Panc1 (cell line): ENCODE measurements at places on chromosomes 2 and 18. TPM values are rescaled to one million over a fixed set of nuclear protein-coding genes. Genes with fewer than 3 reads are reported as not detected.

- H3K4me3 ChIP-seq: no peak overlapping the region
- no peaks in the 10 kb centered on the region for H3K36me3 ChIP-seq
- H3K27ac ChIP-seq: no peak overlapping the region
- DNase-seq: no peak
- H3K27me3 ChIP-seq: no peaks in the 10 kb centered on the region
Observed at GRCh38 chr2:61967262-61967661, 61.8 kb downstream of the COMMD1 start.

DNA sequence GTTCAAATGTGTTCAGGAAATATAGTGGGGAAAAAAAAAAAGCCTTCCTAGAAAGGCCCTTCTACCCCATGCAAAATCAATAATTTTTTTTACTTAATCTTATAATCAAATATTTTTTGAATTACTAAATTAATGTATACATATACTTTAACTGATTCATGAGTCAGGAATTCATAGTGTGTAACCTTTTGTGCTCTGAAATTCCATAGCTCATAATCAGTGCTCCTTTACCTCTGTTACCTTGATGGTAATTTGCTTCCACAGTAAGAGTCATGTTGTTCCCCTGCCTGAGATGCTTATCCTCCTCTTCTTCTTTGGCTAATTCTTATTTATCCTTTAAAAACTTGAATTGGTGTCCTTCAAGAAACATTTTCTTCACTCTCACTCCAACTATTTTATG, 414.2 kb downstream of the THSD7B start:
- no peaks in the 10 kb centered on the region for H3K36me3 ChIP-seq
- H3K4me1 ChIP-seq: 0 out of 2 replicates have a peak, but pooled peaks cover 2% of the 10 kb centered on the region
- no peaks in the 10 kb centered on the region for H3K27me3 ChIP-seq
- no peak overlapping the region for H3K4me3 ChIP-seq

DNA sequence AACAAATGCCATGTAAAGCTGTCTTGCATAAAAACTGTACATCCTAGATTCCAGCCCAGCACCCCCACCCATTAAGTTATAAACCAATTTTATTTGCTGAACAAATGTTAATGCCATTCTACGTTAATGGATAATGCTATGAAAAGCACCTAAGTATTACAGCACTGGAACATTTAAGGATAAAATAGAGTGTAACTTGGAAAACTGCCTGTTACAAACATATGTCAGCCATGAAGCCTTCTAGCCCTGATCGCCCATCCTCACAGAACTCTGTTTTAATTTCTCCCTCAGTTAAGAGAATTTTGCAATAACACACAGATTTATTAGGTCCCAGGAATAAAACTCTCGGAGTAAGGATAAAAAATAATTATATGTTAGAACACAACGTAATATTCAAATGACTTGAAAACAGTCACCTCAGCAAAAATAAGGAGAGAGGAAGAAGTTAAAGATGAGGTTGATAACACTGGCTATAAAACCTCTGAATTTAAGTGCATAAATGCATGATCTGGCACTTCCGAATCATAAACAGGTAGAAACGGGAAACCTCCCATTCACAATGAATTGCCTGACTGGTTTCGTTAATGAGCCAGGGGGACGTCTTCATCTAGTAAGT, 308.7 kb downstream of the AFF3 start:
- H3K27me3 ChIP-seq: peaks cover 4% of the 10 kb centered on the region; the same call in 1 of the 2 replicates
- DNase-seq: no peak
- H3K27ac ChIP-seq: no peak overlapping the region
- no peaks in the 10 kb centered on the region for H3K36me3 ChIP-seq
- H3K4me3 ChIP-seq: no peak overlapping the region
- H3K4me1 ChIP-seq: no peaks in the 10 kb centered on the region

EEF1B2 gene
- 523 TPM for total RNA-seq

PPM1G gene
- 115 TPM for total RNA-seq
